ENCODE measurements at places on chromosomes 5 and 9.

GRCh38 chr5:135062216-135063055 is 28.4 kb upstream of the PITX1 start:
- DNase-seq, result no peak

GRCh38 chr9:3956081-3956671 is 343.7 kb downstream of the GLIS3 start:
- no peak for DNase-seq

- no peak for DNase-seq
Measured at GRCh38 chr9:14277244-14277643, 36.7 kb downstream of the NFIB start.

DNA sequence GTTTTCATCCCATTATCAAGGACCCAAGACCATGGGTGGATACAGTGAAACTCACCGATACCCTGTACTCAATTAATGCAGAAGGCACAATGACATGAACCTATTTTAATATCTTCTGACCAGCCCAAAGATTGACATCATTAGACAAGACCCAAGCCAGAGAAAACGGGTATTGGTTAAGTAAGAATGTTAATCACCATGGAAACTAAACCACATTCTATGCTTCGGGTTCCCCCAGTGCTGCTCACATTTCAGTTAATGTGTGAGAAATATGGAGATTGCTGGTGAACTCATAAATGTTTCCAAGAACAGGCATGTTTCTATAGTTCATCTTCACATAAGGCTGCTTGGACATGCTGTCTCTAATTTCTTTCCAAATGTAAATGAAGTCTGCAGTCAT is 77.0 kb downstream of the IRX2 start:
- no peak for DNase-seq

DNA sequence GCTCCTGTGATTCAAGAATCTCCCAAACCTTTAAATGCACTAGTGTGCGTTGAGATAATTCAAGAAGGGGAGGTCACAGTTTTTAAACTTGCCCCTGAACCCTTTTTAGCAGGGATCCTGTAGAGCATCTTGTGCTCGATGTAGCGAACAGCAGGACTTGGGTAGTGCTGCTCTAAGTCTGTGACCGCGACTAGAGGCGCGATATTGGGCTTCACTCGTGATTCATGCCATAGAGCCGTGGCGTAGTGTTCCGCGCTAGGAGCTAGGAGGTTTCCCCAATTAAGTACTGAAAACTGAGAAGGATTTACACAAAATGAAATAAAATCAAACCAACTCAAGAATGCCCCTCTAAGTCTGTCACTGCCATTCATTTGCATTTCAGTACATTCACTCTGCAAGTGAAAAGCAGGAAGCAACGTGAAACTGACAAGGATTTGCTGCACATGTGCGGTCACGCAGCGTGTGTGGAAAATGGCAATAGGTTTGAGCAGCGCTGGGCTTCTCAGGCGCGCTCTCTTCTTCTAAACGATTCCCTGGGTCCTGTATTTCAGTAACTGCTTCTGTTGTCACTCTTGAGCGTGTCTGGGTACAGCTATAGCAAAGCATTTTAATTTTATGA is 1135.9 kb upstream of the WWC1 start:
- no peak for DNase-seq

GRCh38 chr5:67432606-67433005 is 236.0 kb upstream of the CD180 start:
- no peak for DNase-seq

GRCh38 chr5:77251921-77252320 is 41.4 kb downstream of the PDE8B start:
- no peak for DNase-seq

DNA sequence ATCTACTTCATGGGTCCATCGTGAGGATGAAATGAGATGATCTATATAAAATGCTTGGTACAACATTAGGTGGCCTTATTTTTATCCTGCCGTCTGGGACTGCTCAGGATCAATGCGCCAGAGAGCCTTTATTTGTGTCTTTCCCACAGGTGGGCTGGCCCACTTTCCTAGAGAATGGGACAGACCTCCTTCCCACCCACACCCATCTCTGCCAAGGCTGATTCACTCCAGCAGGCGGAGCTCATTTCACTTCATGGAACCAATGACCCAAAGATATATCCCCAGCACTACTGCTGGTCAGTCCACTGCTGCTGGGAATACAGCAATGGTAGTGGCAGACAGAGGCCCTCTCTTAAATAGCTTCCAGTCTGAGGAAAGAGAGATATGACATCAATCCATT is 35.7 kb downstream of the TGFBI start:
- no peak for DNase-seq

DNA sequence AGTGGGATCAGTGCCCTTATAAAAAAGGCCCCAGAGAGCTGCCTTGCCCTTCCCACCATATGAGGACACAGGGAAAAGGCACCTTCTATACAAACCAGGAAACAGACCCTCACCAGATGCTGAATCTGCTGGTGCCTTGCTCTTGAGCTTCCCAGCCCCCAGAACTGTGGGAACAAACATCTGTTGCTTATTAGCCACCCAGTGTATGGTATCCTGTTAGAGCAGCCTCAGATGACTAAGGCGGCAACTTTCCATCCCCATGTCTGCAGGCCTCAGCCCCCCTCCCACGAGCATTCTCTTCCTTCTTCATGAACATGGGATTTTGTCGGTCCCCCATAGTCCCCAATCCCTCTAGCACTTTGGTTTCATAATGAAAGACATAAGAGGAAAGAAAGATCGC is 202.5 kb upstream of the GAS1 start:
- no peak for DNase-seq

GRCh38 chr9:96515621-96516470 is 65.9 kb downstream of the HABP4 start:
- DNase-seq, result no peak

DNA sequence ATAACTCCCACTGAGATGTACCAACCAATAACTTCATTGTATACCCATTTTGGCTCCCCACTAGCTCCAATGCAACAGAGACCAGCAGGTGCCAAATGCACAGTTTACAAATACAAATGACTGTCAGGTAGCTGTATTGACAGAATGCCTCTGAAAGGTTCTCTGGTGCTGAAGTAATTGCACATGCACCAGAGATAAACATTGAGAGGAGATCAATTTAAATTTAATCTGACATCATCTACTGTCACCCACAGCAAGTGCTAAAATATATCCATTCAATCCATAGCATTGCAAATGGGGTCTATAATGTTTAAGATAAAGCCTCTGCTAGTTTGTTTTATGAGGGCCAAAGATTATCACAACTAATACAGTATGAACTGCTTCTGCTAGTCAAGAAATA is 80.2 kb downstream of the STX17 start:
- DNase-seq, result no peak

- DNase-seq, result no peak
Measured at GRCh38 chr9:133361507-133362092, 5.2 kb downstream of the SURF2 start.

DNA sequence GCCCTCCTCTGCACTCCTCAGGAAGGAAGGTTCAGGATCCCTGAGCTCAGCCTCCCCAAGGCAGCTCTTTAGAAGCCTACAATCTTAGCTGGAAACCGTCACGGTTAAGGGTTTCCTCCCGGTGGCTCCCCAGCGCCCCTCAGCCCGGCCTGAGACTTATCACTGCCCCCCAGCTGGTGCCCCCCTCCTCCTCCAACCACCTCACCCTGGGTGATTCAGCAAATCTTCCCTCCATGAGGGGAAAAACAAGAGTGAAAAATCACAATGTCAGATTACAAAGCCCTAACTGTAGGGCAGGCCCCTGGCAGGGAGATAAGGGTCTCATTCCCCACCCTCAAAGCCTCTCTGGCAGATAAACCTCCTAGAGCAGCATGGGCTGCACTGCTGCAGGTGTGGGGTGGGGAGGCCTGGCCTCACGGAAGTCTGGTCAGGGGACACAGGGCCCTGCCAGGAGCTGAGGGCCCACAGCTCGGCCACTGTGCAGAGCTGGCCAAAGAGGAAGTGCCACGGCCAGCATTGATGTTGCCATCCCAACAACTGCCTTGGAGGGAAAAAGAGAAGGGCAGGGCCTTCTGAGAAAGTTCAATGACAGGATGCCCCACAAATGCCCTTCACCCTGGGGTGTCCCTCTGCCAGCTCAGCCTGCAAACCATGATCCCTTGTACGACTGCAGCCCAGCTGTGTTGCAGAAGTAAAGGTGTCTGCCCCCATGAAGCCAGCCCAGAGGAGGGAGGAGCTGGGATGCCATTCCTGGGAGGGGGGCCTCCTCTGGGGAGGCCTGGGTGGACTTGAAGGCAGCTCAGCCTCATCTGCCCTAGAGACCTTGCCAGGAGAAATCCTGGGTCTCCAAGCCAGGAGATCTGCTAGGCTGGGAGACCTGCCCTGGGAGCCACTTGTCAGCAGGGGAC is 25.9 kb downstream of the GFI1B start:
- no peak for DNase-seq

DNA sequence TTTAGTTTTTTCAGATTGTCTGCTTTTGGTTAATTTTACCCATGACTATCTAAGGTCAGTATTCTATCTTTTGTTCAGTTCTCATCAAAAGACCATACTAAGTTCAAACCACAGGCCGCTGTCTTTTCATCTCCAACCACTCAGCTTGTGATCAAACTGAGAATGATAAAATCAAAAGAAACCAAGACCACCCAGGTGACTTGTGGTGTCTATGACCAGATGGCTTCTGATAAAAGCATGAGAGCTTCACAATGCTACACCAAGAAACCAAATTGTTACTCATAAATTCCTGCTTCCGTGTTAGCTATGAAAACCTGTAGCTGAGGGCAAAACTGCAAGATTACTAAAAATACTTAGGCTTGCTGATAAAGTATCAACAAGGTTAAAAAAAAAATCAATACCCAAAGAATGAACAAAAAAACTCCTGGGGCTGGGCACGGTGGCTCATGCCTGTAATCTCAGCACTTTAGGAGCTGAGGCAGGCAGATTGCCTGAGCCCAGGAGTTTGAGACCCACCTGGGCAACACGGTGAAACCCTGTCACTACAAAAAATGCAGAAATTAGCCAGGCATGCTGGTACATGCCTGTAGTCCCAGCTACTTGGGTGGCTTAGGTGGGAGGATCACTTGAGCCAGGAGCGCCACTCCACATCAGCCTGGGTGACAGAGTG is 25.8 kb upstream of the GPX8 start:
- no peak for DNase-seq

GRCh38 chr5:61130289-61130688 is 32.0 kb downstream of the SMIM15 start:
- DNase-seq, result no peak

Data from Kasumi-1 (cell line).